ENCODE measurements at places on chromosomes 2 and 18.
A peak's percentile ranks its signal among the peaks of the same experiment; 100 is the strongest.

GRCh38 chr2:20012032-20012281 is 511 bp downstream of the MATN3 start:
- DNase-seq, result no peak

DNA sequence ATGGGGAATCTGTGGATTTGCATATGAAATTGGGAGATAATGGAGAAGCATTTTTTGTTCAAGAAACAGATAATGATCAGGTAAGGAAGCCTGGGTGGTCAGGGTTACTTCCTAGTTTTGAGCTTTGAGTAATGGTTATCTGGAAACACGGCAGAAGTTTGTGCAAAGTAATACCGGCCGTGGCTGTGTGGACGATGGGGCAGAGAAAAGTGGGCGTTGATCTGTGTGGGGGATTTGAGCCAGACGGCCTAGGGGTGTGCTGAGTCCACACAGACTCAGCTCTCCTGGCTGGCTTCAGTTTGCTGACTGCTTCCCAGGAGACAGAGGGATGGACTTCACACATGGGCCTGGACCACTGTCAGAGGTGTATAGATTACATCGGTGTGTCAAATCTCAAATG is 21.3 kb downstream of the LPIN1 start:
- no peak for DNase-seq

GRCh38 chr2:16584824-16585540 is 80.7 kb downstream of the CYRIA start:
- DNase-seq, result no peak

- DNase-seq, result no peak
These were observed 144.1 kb downstream of the NDUFA10 start for GRCh38 chr2:239881031-239881471.

DNA sequence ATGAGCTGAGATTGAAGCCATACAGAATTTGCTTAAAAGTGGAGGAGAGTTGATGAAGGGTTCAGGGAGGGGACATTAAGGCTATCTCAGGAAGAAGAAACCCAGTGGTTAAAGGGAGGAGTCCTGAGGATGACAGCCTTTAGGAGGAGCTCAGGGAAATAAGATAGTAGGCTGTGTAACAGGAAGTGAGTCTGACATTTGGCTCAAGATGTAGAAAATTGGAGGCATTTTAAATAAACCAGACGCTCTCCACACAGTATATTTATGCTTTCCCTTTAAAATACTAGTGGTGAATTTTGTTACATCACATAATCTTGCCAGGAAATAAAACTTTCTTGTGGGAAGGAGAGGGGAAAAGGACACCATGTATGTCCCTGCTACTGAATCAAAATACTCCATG is 11.6 kb downstream of the KCNH7 start:
- no peak for DNase-seq

- no peak for DNase-seq
These were observed 113.6 kb downstream of the DDX1 start for GRCh38 chr2:15705310-15705709.

DNA sequence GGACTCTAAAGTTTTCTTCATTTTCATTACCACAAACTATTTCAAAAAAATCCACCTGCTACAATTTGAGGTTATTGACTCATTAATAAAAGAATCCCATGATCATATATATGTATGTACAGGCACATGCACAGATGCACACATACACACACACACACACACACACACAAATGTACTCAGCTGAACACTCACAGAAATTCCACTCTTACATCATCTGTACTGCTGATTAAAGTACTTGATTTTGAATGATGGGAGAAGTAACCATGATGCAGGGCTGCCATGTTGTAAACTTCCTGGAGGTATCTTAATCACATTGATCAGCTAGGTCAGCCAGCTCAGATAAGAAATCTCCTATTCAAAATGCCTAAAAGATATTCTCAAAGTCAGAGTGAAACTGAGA is 1313.2 kb upstream of the NRXN1 start:
- no peak for DNase-seq

GRCh38 chr18:23416298-23416697 is 36.8 kb upstream of the RIOK3 start:
- DNase-seq, result no peak

DNA sequence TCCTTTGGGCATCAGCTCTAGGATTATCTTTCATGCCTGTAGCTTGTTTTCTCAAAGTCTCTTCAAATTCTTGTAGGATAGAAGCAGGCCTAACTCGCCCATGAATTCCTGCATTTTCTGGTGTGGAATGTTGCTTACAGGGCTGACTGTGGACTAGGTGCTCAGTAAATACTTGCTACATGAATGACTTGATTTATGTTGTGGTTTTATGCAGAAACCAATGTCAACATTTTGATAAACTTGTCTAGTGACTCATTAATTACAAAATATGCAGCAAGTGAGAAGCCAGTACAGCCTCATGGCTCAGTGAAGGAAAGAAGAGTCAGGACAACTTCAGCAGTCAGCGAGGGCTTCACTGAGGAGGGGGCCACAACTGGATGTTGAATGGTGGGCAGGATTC is 110.6 kb upstream of the SIX2 start:
- DNase-seq, result no peak

DNA sequence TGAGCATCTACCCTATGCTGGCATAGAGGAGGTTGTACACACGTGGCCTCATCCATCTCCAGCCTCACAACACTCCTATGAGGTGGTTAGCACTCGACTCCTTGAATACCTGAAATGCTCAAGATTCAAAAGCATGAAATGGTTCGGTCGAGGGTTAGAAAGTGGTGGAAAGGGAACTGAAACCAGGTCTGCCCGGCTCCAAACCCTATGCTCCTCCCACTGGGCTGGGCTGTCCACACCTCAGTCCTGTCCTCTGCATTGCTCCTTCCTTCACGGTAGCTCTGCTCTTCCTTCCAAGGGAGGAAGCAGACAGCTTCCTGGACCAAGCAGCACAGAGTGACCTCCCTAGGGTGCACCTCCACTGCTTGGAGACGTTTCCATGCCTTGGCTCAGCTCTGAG is 565.2 kb upstream of the ID2 start:
- peak; percentile 13 for DNase-seq

- DNase-seq, result no peak
These were observed 27.3 kb downstream of the DGKD start for GRCh38 chr2:233381638-233381995.

DNA sequence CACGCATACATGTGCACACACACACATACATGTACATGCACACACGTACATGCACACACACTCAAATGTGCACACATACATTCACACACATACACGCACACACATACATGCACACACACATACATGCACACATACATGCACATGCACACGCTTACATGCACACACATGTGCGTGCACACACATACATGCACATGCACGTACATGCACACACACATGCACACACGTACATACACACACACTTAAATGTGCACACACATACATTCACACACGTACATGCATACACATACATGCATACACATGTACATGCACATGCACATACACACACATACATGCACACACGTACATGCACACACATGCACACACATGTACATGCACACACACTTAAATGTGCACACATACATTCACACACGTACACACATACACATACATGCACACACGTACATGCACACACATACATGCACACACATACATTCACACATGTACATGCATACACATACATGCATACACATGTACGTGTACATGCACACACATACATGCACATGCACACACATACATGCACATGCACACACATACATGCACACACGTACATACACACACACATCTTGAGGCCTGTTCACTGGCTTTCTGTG is 283.7 kb upstream of the ID2 start:
- DNase-seq, result no peak

DNA sequence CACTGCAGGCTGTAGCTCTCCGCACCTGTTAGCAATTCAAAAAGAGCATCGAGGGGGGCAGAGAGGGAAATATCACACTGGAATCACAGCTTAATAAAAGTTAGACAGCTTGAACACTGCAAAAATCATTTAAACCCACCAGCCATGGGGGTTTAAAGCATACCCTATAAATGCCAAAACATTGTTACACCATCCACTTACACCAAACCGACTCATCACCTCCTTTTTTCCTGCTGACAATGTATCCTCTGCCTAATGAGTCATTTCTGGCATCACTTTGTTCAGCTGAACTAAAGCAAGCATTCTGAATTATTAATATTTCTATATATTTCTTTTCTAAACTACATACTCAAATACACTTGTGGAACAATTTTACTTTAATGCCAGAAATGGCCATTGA is 21.6 kb downstream of the MC4R start:
- no peak for DNase-seq

- DNase-seq, result no peak
These were observed 9.3 kb upstream of the SCYGR5 start for GRCh38 chr2:227657199-227657845.

- no peak for DNase-seq
These were observed 166.3 kb upstream of the SERTAD2 start for GRCh38 chr2:64819774-64820688.

GRCh38 chr2:184524551-184525382 is 73.6 kb upstream of the ZNF804A start:
- no peak for DNase-seq

DNA sequence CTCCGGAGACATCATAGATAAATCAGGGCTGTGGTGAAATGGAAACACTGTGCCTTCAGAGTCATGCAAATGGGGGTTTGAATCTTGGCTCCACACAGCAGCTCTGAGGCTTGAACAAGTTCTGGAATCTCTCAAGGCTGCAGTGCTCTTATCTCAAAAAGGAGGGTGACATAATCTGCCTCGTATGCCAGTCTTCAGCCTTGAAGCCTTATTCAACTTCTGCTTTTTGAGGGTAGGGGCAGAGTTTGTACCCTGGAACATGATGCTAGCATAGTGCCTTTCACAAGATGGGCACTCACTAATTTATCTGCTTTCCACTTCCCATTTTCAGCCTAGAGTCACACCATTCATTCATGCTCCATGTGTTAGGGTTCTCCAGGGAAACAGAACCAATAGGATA is 42.3 kb downstream of the GATA6 start:
- DNase-seq, result no peak

DNA sequence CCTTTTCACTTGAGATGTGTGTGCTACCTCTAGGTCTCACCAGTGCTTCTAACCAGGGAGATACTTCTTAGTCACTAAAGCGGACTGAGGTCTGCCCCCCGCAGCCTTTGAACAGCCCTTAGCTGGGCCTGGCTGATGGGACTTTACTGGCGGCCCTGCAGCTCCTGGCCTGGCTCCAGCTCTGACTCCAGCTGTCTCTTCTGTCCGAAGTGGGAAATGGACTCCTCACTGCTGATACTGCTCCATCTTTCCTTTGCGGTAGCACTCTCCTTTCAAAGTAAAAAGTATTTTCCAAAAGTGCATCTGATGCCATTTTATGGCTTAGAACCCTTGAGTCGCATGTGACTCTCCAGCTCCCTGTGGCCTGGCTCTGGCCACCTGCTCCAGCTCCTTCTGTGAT is 64.5 kb downstream of the ATP9B start:
- no peak for DNase-seq

DNA sequence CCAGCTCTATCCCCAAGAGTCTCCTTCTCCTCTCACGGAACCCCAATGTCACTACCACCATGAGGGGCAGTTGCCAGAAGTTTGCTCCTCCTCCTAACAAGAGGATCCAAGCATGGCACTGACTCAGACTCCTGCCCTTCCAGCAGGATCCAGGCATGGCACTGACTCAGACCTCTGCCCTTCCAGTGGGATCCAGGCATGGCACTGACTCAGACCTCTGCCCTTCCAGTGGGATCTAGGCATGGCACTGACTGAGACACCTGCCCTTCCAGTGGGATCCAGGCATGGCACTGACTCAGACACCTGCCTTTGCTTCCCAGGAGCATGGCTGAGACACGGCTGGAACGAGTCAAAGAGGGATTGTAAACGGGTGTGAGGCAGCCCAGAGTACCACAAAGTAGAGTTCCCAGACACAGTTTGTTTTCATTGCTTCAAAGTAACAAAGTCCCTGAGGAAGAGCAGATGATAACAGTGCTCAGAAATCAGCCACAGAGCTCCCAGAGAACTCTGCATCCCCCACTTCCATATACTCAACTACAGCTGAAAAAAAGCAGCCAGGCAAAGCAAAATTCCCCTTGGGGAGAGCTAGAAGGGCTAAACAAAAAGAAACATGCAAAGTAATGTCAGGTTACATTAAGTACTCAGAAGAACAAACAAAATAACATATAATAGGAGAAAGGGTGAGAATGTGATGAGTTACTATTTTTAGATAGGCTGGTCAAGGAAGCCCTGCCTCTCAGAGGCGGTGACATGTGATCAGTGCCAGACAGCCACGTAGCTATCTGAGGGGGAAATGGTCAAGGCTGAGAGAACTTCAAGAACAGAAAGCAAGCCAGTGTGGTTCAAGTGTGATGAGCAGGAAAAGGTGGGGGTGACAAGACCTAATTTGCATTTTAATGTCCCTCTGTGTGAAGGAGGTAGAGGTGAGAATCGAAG is 3.0 kb downstream of the BUB1 start:
- DNase-seq, result peak; percentile 51

GRCh38 chr2:165958313-165958960 is 4.9 kb upstream of the TTC21B start:
- DNase-seq, result no peak

- no peak for DNase-seq
These were observed 64.1 kb downstream of the FBXO15 start for GRCh38 chr18:74083557-74083952.

DNA sequence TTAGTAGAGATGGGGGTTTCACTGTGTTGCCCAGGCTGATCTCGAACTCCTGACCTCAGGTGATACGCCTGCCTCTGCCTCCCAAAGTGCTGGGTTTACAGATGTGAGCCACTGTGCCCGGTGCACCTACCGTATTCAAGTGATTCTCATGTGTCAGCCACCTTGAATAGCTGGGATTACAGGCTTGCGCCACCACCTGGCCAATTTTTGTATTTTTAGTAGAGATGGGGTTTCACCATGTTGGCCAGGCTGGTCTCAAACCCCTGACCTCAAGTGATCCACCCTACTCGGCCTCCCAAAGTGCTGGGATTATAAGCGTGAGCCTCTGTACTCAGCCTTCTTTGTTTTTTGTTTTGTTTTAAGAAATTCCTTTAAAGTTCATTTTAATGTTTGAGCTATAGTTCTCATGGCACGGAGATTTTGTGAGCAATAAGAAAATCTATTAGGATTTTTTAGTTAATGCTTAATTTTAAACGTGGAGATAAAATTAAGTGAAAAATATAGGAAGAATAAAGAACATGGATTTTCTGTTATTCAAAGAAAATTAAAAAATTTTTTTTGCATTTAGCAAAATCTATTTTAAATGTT is 242.6 kb downstream of the PHLPP1 start:
- DNase-seq, result peak; percentile 38

DNA sequence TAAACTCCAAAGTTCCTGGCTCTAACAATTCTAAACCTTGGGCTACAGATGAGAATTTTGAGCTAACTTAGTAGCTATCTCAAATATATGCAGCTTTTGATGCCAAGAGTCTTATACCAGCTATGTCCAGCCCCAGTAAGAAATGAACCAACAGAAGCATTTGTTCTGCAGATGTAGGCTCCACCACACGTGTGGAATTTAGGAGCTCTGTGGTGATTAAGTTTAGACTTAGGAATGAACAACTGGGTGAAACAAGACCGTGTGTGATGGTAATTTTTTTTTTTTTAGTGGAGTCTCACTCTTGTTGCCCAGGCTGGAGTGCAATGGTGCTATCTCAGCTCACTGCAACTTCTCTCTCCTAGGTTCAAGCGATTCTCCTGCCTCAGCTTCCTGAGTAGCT is 179.7 kb downstream of the ANKRD30B start:
- no peak for DNase-seq

GRCh38 chr2:195044801-195045200 is 612.2 kb upstream of the SLC39A10 start:
- DNase-seq, result no peak

- no peak for DNase-seq
These were observed 246.4 kb downstream of the KLHL29 start for GRCh38 chr2:23631389-23631788.
